ENCODE measurements at places on chromosomes 13 and 19.

- DNase-seq: no peak
These were observed 116.6 kb downstream of the PCDH17 start for GRCh38 chr13:57748096-57748495.

GRCh38 chr13:76153239-76153638 lies 517.1 kb downstream of the LMO7 start:
- DNase-seq: no peak

DNA sequence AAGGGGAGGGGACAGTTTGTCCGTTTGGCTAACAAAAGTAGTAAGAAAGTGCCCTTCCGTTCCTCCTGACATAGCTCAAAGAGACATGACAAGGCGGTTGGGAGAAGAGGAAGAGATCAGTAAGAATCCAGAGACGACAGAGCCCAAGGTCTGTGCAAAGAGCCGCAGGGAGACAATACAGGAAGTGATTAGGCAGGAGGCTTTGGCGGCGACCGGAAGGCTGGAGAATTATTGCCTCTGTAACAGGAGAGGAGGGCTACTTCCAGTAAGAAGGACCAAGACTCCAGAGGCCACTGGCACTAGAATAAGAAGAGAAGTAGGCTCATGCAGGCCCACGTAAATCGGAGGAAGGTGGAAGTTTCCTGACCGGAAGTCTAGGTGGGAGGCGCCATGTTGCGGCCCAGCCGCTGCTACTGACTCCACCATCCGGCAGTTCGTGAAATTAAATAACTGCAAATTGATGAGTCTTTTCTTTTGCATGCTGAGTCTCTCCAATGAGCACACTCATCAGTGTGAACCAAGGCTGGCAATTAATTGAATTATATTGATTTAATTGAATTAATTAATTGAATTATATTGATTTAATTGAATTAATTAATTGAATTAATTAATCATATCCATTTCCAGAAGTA lies 9.9 kb downstream of the RFX2 start:
- no peak for DNase-seq

GRCh38 chr13:32445461-32445860 lies 17.5 kb upstream of the N4BP2L1 start:
- no peak for DNase-seq

DNA sequence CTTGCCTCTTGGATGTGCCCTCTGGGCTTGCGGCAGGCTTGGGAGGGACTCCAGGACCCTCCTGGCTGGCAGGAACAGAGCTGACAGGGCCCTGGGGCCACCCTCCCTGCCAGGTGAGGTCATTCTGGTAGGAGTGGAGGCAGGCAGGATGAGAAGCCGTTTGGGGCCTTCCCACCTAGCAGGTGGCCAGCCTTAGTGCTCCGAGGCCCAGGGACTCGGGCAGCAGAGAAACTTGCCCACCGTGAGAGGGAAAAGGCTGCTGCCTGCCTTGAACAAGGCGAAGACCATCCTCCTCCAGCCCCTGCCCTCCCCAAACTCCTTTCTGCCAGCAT lies 8.5 kb downstream of the RFX1 start:
- no peak for DNase-seq

- DNase-seq: no peak
These were observed 2048.3 kb upstream of the PCDH20 start for GRCh38 chr13:63463782-63464610.
